Erythroblast (primary cell): ENCODE measurements at places on chromosomes 2 and 18.

DNA sequence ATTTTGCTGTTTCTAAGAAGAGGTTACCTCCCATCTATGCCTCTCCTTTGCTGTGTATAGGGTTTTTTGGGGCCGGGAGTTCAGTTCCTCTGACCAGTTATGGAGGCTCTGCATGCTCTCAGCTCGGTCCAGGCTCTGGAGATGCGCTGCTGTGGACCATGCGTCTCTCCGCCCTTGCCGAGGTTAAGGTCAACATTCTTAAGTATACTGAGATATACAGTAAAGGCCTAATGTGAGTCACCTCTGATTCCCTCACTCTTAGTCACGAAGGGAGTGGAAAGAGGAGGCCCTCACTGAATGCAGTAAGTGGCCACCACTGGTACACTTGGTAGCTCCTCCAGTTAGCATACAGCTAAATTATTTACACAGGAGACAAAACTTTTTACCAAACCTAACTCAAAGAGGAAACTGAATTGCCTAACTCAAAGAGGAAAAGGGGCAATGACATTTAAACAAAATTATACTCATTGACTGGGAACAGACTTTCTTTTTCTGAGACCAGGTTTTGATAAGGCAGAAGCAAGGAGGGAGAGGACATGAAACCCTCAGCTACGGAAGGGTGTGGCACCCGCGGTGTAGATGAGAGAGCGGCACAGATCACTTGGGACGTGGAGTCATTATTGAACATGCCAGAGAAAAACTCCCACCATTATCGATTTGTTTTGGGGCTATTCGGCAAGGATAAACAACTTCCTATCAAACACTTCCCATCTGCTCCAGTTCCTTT lies 98.7 kb downstream of the COPS8 start:
- no peak for DNase-seq

DNA sequence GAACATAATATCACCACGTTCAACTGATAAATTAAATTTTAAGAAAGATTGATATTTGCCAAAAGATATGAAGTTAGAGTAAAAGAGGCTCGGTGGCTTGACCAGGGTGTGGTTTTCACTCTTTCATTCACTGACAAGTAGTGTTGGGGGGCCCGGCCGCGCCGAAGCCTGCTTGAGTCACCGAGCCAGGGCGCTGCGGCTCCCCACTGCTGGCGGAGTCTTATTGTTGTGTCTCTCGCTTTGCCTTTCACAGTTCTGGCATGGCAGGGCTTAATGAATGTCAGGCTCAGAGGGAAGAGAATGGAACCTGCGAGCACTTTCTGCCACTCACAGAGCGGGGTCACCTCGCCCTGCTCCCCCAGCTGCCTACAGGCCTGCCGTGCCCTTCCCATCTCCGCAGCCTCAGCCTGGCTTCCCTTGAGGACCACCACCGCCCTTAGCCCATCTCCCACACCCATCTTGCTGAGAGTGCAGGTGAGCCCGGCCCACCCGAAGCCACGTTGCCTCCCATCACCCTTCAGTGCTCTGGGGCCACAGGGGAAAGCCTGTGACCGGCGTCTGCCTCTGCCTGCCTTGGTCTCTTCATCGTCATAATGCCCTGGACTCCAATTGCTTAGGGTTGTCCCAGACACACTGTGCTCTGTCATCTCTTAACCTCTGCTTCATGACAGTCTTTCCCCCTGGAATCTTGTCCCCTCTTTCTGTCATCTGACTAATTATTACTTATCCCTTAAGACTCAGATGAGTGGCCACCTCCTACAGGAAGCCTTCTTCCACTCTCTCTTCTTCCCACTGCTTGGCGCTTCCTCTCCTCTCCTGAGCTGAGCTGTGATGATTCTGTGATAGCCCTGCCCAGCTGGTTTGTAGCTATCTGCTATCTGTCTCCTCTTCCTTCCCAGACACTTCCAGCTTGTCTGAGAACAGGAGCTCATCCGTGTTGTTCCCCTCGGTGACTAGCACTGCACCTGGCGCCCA lies 142.5 kb downstream of the FAM210A start:
- no peak for DNase-seq

- DNase-seq, result no peak
Measured at GRCh38 chr2:217223222-217223930, 363.5 kb upstream of the TNP1 start.

DNA sequence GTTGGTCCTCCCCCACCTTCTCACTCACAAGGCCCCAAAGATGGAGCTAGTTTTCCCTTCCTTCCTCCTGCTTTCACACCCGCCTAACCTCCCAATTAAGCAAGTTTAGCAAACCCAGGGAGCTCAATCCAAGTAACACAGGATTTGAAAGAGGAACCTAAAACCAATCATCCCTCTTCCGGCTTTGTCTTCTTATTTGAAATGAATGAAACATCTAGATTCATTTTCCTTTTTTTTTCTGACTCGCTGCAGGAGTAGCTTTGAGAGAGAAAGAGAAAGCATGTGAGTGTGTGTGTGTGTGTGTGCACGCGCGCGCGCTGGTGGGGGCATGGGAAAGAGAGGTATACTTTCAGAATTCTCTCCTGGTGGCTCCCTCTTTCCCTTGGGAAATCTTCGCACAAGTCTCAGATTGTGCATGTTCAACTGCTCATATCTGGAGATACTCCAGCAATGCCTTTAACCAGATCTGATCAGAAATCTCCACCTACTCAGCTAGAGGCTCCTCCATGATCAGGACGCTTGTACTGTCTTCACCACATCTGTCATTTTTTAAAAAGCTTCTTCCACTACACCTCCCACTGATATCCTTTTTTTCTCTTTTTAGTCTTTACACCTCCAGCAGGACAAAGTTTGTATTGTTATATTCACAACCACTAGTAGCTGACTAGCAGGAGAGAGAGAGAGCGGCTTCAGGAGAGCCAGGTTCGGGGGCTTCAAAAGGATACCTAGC lies 1.7 kb downstream of the SLC8A1 start:
- no peak for DNase-seq

DNA sequence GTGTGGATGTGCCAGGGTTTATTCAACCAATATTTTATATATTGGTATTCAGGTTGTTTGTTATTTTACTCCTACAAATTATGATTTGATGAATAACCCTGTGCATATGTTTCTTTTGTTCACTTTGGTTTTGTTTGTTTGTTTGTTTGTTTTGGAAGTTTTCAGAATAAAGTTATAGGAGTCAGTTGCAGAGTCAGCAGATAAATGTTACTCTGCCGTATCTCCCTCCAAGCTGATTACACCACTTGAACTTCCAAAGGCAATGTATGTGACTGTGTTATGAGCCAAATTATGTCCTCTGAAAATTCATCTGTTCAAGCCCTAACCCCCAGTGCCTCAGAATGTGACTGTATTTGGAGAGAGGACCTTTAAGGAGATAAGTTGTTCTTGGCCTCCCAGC lies 497.5 kb downstream of the TNS1 start:
- DNase-seq, result no peak

DNA sequence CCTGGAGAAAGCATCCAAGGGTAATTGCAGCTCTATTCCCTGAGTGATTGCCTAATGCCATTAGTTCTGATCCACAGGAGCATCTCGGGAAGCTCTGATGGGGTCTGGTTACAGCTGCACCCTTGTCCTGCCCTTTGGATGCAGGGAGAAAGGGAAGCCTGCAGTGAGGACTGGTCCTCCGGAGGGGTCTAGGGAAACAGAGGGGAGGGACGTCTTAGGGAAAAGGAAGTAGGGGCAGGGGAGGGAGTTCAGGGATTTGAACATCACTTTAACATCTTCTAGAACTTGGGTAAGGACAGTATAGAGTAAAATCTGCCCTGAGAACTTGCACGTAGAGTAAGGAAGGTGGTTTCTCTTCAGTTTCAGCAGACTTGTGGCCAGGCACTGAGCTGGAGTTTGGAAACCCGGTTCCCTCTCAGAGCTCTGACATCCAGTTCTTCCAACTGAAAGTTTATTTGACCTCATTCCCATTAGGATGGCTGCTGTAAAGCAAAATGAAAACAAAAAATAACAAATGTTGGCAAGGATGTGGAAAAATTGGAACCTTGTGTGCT lies 20.5 kb downstream of the ONECUT2 start:
- DNase-seq, result no peak
